D721Med (cell line): ENCODE measurements at places on chromosomes 12 and 14.

DNA sequence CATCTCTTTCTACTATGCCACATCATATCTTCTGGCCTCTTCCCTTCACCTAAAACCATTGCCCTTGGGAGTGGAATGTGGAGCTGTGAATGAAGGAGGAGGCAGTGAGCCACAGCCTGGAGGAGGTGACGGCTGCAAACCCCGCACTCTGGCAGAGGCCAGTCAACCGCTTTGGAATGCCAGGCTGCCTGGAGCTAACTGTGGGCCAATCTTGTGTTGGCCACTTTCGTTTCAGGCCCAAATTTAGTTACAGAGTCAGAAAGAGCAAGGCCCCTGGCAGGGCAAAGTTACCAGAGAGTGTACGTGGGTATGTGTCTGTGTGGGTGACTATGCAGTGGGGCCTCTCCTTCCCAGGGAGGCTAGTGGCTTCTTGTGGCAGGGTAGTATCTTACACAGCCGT lies 40.1 kb downstream of the CACNA1C start:
- no peak for DNase-seq

- no peak for DNase-seq
These were observed 78.3 kb downstream of the NPAS3 start for GRCh38 chr14:33017016-33017415.

GRCh38 chr14:103318750-103319419 lies 15.2 kb upstream of the EIF5 start:
- no peak for DNase-seq

GRCh38 chr14:101130861-101131260 lies 227.3 kb upstream of the RTL1 start:
- DNase-seq = no peak

GRCh38 chr12:99771659-99772058 lies 124.1 kb downstream of the GARIN6 start:
- DNase-seq = no peak

DNA sequence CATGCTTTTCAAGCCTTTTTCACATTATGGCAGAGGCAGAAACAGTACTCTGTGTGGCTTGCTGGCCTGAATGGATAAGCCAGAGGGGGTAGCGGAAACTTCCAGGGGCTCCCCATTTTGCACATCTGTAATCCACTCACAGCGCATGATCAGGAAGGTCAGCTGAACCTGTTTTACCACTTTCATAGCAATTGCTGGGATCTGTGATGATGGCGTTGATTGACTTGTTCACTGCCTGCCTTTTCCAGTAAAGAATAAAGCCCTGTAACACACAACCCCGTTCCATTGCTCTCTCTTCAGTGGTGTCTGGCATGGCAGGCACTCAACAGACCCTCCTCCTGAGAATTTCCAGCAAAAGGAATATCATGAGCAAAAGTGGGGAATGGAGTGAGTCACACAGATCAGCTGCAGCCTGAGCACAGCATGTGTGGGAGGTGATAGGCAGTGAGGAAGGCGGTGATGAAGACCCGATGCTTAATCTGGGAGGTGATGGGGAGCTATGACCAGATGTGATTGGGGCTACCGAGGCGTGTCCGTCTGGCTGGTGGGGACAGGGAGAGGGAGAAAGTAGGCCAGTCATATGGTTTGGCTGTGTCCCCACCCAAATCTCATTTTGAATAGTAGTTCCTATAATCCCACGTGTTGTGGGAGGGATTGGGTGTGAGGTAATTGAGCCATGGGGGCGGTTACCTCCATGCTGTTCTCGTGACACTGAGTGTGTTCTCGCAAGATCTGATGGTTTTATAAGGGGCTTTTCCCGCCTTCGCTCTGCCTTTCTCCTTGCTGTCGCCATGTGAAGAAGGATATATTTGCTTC lies 44.7 kb upstream of the CHST11 start:
- DNase-seq = no peak

DNA sequence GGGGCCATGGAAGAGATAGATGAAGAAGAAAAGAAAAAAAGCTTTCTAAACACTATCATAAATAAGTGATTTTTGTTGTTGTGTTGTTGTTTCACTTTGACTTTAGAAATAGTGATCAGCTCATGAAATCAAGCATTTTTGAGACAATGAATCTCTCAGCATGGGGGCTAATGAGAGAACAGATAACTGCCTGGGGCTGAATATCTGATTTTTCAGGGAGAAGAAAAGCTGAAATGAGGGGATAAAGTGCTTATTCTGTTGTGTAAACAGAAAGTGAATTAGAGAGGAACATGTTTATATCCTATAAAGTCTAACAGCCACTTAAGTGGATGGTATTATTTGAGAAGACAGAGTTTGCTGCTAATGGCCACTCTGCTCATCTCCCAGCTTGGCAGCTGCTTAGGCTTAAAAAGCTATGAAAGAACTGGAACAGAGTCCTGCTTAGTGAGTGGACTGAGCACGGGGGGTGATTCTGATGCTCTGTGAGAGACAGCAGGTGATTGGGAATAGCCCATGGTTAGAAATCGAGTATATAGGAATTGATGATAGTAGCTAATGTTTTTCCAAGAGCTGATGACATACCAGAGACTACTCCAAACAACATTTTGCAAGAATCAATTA lies 646.1 kb upstream of the TMEM132C start:
- DNase-seq = no peak

DNA sequence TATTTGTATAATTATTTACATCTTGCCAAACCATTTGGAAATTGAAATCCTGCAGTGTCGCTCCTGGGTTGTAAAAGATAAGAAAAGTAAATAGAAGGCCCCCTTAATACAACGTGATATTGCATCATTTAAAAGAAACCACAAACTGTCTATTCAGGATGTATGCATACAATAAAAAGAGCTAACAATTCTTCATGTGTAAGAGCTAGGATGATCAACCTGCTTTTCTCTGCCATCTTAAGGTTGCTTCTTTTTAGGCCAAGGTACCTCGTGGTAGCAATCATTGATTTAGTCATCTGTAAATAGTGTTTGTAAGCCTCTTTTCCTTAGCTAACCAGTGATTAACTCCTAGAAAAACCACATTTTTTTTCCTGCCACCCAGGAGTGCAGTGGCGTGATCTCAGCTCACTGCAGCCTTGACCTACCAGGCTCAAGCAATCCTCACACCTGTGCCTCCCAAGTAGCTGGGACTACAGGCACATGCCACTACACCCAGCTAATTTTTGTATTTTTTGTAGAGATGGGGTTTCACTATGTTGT lies 3.3 kb upstream of the USP44 start:
- DNase-seq = no peak

- peak; percentile 31 for DNase-seq
These were observed 8.7 kb upstream of the TESPA1 start for GRCh38 chr12:54993181-54993835.
